ENCODE measurements at places on chromosomes 12 and 14.

GRCh38 chr14:81193924-81194633 is 26.7 kb downstream of the GTF2A1 start:
- DNase-seq, result no peak

- DNase-seq, result no peak
Measured at GRCh38 chr12:29756741-29757390, 26.9 kb downstream of the TMTC1 start.

- no peak for DNase-seq
Measured at GRCh38 chr12:54372113-54372806, 8.0 kb upstream of the GPR84 start.

- DNase-seq, result no peak
Measured at GRCh38 chr12:1504895-1505311, 89.5 kb downstream of the FBXL14 start.

- no peak for DNase-seq
Measured at GRCh38 chr12:129704232-129704830, 199.5 kb downstream of the TMEM132D start.

DNA sequence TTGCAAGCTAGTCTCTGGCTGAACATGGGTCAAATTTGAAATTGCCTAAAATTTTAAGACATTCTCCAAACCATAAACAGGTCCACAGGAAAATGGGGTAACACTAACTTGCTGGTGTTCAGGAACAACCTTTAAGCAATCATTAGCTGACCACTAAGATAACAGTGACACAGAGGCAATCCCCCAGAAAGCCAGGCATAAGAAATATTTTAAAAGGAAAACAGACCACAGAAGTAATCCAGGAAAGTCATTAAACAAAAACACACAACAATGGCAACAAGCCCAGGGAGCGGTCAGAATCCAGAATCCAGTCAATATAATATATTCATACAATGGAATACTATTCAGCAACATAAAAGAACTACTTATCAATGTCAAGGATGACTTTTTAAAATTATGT is 59.1 kb downstream of the LRP6 start:
- DNase-seq, result no peak

GRCh38 chr12:93427779-93428564 is 13.8 kb downstream of the UBE2N start:
- no peak for DNase-seq

GRCh38 chr12:56020423-56021184 is at the start of gene IKZF4:
Gene IKZF4, plus strand, starts transcription at chr12:56021043. Its CDS starts 451 bp downstream, at chr12:56021494.
- DNase-seq, result no peak

- no peak for DNase-seq
Measured at GRCh38 chr12:66014818-66015217, 115.7 kb downstream of the LLPH start.

- DNase-seq, result no peak
Measured at GRCh38 chr14:44609876-44610510, 102.9 kb upstream of the FSCB start.

DNA sequence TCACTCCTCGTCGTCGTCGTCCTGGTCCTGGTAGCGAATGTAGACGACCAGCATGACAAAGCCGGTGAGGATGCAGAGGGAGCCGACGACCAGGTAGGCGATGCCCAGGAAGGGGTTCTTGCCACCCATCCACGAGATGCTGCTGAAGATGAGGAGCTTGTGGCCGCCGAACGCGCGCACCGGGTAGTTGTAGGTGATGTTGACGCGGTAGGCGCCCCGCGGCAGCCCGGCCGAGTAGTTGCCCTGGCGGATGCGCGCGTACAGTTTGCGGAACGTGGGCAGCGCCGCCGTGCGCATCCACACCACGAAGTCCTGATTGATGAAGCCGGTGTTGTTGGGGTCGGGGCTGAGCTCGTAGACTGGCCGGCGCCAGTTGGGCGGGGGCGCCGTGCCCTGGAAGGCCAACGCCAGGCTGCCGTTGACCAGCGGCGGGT is 1.0 kb downstream of the TMEM30B start:
- DNase-seq, result no peak

- DNase-seq, result no peak
Measured at GRCh38 chr12:125434936-125435443, 369.8 kb downstream of the AACS start.

GRCh38 chr12:95054206-95054605 is 19.2 kb downstream of the NR2C1 start:
- DNase-seq, result no peak

DNA sequence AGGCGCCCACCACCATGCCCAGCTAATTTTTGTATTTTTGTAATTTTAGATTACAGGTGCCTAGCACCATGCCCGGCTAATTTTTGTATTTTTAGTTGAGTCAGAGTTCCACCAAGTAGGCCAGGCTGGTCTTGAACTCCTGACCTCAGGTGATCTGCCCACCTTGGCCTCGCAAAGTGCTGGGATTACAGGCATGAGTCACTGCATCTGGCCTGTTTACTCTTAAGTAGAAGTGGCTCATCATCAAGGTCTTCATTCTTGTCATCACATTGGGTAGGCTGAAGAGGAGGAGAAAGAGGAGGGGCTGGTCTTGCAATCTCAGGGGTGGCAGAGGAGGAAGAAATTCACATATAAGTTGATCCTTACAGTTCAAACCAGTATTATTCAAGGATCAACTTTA is 152.4 kb upstream of the ATP2B1 start:
- DNase-seq, result no peak

DNA sequence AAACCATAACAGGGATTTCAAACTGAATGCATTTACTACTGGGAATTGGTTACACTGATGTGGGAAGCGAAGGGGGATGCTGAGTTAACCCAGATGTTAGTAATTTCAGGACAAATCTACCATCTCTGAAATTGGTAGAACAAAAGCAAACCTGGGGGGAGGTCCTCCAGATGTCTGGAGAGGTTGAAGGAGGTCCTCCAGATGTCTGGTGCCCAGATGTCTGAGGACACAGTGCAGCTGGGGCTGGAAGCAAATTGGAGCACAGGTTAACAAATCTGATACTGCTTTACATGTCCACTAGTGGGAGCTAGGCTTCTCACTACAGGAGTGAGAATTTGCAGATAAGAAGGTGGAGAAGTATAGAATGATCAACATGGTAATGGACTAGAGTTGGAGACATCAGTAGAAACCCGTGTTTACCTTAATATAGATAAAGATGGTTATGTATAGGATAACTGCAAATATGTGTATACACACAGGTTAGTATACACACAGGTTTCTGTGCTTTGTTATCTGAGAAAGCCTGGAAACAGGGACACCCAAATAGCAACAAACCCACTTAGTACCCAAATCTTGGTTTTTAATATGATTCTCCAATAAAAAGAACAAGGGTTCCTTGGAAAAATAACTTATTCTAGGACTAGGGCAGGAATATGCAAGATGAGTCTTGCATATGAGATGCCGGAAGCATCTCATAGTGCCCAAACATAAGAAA is 162.5 kb downstream of the C12orf50 start:
- DNase-seq, result no peak

GRCh38 chr14:24115422-24116127 is 826 bp upstream of the NRL start:
- no peak for DNase-seq

DNA sequence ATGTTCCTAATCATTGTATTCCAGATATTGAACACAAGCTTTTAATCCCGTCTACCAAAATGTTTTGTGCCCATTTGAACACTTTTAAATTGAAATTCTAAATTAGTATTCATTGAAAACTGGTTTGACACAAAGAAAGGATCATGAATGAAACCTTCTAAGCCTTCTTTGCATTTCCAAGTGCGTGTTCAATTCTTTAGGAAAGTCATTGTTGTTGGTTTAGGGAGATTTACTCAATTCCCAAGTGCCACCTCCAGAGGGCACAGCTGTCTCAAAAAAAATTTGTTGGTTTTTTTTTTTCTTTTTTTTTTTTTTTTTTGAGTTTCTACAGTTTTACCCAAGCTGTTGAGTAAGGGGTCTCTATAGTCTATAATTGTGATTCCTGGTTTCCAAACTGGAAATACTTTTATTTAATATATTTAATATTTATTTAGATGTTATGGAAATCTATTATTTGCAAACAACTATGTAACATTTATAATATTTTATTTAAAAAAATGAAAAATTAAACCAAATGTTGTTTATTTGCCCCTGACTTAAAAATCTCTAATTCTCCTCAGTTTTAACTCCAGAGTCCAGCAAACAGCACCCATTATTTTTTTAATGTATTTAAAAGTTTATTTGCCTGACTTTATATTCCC is 79.9 kb downstream of the NEDD1 start:
- DNase-seq, result no peak

- DNase-seq, result no peak
Measured at GRCh38 chr14:21261824-21262223, 7.4 kb downstream of the HNRNPC start.

DNA sequence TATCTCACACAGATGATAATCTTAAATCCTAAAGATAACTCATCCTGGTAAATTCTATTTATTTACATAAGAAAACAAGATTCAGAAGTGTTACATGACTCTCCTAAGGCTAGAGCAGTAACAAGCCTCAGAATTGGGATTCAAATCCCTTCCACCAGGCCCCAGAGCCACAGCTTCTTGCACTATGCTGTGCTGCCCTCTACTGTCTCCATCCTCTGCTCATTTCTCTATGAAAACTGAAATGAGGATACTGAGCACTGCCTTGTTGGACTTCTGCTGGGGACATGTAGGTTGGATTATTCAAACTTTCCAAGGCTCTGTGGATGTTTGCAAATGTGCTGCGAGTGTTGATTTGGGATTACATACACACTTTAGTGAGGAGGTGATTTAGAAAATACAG is 23.5 kb upstream of the C12orf50 start:
- DNase-seq, result no peak

DNA sequence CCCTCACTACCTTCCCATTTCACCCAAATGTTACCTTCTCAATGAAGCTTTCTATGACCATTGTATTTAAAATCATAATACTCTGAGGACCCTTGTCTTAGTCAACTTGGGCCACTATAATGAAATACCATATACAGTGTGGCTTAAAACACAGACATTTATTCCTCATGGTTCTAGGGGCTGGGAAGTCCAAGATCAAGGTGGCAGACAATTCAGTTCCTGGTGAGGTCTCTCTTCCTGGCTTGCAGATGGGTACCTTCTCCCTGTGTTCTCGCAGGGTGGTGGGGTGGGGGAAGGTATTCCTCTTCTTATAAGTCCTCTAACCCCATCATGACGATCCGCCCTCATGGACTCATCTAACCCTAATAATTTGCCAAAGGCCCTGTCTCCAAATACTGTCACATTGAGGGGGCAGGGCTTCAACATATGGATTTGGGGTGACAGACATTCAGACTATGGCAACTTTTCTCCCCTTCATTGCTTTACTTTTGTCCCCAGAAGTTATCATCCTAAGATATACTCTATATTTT is 163.7 kb upstream of the PWP1 start:
- DNase-seq, result no peak

- DNase-seq, result no peak
Measured at GRCh38 chr14:72608391-72609204, 285.3 kb downstream of the DPF3 start.

- no peak for DNase-seq
Measured at GRCh38 chr12:94889445-94890210, 113.9 kb downstream of the NDUFA12 start.

GRCh38 chr14:34015383-34015782 is 64.5 kb upstream of the EGLN3 start:
- no peak for DNase-seq

- no peak for DNase-seq
Measured at GRCh38 chr12:12749433-12749832, 32.3 kb downstream of the CDKN1B start.

- DNase-seq, result no peak
Measured at GRCh38 chr12:87848248-87848868, 180.8 kb downstream of the C12orf50 start.

GRCh38 chr12:46578190-46578982 is 205.8 kb upstream of the SLC38A2 start:
- no peak for DNase-seq

DNA sequence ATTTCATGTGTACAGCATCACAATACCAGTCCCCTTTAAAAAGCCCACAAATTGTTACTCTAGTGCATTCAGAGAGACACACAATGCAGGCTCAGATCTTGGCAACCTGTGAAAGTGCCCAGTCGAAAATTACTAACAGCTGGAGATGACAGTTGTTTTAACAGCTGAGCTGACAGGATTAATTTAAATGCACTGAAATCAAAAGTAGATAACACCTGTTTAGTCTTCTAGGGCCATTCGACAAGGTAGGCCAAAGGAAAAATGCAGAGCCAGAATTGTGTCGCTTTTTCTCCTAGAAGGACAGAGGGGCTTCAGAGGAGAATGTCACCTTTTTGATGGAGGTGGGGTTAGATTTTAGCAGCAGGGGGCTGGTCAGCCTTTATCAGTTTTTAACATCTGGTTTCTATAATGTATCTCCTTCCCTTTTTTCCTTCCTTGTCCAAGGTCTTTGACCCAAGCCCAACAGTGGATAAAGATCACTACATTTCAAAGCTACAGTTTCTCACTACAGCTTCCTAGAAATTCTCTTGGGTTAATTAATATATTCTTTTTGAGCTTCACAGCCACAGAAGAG is 139.1 kb downstream of the SOX5 start:
- no peak for DNase-seq

GRCh38 chr14:53757732-53758131 is 198.9 kb downstream of the BMP4 start:
- no peak for DNase-seq

GRCh38 chr14:104215706-104216334 is 77.4 kb downstream of the KIF26A start:
- no peak for DNase-seq

GRCh38 chr12:70822412-70822811 is 98.1 kb downstream of the PTPRR start:
- no peak for DNase-seq

GRCh38 chr12:104677441-104678089 is 220.8 kb downstream of the CHST11 start:
- DNase-seq, result no peak

DNA sequence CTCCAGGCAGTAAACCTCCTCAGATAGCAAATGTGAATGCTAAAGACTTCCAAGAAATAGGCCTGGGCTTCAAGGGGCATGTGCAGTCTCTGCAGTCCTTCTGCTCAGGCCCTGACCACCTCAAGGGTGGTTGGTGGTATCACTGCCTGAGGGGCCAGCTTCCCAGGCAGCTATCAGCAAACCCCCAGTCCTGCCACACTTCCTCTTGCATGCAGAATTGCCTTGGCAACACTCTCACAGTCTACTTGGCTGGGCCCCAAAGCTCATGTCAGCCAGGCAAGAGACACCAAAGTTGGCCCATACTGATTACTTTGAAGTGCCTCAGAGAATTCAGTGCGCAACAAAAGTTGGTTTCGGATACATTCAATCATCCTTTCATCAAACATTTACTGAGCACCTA is 3.5 kb upstream of the ASB8 start:
- DNase-seq, result no peak

Data from T-helper 22 cell (primary cell).